ENCODE measurements at places on chromosomes 7 and 10. TPM values are rescaled to one million over a fixed set of nuclear protein-coding genes. Genes with fewer than 3 reads are reported as not detected.

The ADAM12 gene
- total RNA-seq, result 126 TPM

The CDNF gene
- 2.0 TPM for total RNA-seq

The FBXL13 gene
- total RNA-seq, result 1.6 TPM

The DCLRE1A gene
- total RNA-seq, result 3.7 TPM

The OR2A12 gene
- total RNA-seq, result not detected

The VWA2 gene
- total RNA-seq, result 0.25 TPM

The CDC14C gene
- total RNA-seq, result 0.17 TPM

- no peak for DNase-seq
These were observed 202.4 kb upstream of the TCERG1L start for GRCh38 chr10:131513901-131514300.

GRCh38 chr10:1957057-1957456 is 219.7 kb upstream of the ADARB2 start:
- no peak for DNase-seq

DNA sequence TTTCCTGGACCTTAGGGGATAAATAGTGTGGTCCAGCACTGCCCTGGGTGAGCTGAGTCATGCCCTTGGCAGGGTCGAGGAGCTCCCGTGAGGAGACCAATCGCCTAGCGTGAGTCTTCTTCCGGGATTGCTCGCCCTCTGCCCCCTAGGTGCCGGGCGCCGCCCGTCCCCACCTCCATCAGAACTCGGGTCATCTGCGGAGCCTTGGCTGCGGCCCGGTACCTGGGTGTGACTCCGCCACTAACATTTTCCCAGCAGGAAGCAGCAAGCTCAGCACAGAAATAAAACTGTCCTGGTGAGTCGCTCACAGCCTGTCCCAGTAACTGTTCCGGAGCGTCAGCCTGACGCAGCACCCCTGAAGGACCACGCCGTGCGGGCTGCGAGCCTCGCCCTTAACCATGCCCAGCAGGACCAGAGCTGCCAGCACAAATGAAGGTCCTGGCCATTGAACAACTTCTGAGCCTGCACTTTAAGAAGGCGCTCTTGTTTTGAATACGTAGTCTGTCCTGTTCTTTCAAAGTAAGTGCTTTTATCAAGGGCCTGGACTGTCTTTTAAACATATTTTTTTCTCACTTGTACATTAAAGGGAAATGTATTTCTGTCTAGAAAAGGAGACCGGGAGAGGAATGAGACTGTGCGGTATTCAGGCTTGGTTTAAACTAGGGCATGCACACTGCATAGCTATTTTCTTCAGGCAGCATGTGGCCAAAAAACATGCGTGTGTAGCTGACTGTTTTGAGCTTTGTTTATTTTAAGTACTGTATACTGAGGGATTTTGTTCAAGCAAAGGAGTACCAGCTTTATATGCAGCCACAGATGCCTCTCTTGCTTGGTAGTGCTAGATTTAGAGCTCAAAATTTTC is 136.7 kb downstream of the HECW1 start:
- DNase-seq, result peak; percentile 50

GRCh38 chr7:81533931-81534330 is 235.9 kb downstream of the HGF start:
- DNase-seq, result no peak

DNA sequence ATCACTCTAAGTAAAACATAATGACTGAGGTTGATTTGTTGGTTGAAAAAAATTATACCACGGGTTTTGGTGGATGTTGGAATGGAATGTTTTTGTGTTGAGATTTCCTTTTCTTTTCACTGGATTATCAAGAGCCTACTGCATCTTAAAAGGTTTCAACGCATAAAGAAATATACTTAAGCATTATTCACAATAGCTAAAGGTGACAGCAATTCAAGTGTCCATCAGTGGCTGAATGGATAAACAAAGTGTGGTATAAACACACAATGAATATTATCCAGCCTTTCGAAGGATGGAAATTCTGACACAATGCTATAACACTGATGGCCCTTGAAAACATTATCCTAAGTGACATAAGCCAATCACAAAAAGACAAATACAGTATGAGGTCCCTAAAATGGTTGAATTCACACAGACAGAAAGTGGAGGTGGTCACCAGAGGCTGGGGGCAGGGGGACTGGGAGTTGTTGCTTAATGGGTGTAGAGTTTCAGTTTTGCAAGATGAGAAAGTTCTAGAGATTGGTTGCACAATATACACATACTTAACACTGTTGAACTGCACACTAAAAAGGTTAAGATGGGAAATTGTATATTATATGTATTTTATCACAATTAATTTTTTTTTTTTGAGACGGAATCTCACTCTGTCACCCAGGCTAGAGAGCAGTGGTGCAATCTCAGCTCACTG is 122.3 kb downstream of the NRP1 start:
- no peak for DNase-seq

GRCh38 chr7:82624337-82624736 is 180.8 kb upstream of the CACNA2D1 start:
- peak; percentile 99 for DNase-seq

DNA sequence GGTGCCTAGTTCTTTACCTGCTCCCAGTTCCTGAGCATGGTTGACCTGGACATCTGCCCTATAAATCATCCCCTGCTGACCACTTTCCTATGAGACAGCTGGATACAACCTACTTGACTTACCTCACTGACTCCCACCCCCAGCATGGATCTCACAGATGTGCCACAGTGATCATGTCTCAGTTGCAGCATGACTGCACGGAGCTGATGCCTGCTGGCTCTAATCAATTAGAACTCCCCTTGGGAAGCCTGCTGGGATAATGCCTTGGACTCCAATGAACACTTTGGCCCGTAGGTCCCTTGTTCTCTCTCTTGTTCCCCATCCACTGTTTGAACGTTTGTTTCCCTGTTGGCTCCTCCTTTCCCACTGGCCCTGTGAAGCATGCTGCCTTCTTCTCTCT is 271.2 kb upstream of the IGFBP3 start:
- DNase-seq, result no peak

- no peak for DNase-seq
These were observed 59.8 kb downstream of the CPVL start for GRCh38 chr7:29086545-29086944.

DNA sequence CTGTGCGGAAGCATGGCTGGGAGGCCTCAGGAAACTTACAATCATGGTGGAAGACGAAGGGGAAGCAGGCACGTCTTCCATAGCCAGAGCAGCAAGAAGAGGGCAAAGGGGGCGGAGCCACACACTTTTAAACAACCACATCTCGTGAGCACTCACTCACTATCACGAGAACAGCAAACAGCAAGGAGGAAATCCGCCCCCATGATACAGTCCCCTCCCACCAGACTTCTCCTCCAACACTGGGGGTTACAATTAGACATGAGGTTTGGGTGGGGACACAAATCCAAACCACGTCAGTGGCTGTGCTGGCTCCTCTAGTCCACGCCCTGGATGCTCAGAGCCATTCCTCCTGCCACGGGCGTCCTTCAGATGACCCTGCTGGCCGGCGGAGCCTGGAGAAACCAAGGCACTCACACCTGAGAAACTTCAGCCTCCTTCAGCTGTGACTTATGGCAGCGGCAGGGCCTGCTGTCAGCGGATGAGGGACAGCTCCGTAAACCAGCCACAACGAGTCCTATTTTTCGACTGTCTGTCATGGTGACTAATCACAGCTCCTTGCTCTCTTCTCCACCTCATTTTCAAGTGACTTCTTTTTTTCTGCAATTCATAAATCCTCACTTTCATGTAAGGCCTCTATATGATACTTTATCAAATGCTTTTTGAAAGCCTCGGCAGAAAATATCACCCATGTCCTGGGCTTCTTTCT is 167.9 kb upstream of the PFKP start:
- no peak for DNase-seq

The ASIC3 gene
- total RNA-seq, result 5.9 TPM

DNA sequence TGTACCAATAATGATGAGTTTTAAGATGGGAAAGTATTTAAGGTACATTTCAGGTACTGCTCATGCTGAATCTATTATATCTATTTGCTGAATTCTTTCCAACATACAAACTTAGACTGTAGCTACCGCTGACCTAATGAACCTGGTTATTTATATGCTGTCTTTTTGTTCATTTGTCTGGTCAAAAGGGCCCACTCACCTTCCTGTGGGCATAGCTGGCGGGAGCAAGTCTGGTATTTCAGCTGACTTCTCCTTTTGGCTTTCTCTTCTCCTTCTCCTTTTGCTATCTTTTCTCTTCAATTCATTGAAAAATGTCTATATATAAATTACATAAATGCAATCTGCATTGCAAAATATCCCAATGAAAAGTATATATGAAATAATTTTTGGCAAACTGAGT is 9.5 kb downstream of the PLXDC2 start:
- DNase-seq, result no peak

DNA sequence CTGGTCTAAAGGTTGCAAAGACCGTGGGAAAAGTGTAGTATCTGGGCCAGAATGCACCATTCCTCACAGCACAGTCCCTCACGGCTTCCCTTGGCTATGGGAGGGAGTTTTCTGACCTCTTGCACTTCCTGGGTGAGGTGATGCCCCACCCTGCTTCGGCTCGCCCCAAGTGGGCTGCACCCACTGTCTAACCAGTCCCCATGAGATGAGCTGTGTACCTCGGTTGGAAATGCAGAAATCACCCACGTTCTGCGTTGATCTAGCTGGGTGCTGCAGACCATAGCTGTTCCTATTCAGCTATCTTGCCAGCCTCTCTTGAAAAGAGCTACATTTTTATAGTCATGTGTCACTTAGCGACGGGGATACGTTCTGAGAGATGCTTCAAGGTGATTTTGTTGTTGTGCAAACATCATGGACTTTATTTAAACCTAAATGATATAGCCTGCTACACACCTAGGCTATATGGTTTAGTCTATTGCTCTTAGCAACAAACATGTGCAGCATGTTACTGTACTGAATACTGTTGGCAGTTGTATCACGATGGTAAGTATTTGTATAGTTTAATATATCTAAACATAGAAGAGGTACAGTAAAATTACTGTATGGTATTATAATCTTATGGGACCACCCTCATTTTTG is 120.0 kb downstream of the PPP1R9A start:
- DNase-seq, result no peak

GRCh38 chr7:32639122-32639521 is 143.8 kb downstream of the AVL9 start:
- DNase-seq, result no peak

The PLXNA4 gene
- 3.3 TPM for total RNA-seq

DNA sequence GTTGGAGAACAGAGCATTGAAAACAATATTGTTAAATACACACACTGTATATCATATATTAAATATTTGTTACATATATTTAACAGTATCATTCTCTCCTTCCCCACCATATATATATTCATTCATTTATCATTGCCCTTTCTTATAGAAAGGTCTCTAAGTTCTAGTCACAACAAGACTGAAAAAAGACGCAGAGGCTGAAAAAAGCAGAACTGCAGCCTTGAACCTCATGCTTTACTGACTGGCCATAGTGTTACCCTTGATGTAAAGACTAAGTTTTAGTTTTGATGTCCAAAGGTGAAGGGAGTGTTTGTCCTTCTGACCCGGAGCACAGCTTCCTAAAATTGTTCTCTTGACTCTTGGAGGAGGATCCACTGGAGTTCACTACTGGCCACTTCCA is 247.9 kb downstream of the PTEN start:
- DNase-seq, result no peak

GRCh38 chr10:8543361-8544056 is 489.0 kb downstream of the GATA3 start:
- no peak for DNase-seq

DNA sequence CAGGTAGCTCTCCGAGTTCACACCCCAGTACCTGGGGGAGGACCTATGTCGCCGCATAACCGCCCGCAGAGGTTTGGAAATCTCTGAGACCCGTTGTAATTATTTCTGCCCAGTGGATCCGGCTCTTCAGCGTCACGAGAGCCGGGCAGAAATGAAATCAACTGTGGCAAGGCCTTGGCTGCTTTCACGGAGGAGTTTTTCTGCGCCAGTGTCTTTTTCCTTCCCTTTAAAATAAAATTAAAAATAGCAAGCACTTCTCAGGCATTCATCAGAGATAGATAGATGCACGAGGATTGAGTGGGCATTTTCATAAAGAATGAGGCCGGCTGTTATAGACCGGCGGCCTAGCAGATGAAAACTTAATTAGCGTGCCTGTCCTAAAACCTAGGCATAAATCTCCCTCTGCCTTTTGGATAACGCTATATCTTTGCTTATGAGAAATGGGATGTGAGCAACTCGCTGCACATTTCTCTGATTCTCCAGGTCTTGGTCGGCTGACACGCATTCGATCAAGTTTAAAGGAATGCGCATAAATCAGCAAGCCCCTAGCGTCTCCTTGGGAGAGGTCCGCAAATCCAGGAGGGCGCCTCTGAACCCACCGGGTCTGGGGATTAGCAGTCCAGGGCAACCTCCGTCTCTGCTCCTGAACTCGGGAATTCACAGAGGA is 6.4 kb downstream of the HOXA13 start:
- no peak for DNase-seq

DNA sequence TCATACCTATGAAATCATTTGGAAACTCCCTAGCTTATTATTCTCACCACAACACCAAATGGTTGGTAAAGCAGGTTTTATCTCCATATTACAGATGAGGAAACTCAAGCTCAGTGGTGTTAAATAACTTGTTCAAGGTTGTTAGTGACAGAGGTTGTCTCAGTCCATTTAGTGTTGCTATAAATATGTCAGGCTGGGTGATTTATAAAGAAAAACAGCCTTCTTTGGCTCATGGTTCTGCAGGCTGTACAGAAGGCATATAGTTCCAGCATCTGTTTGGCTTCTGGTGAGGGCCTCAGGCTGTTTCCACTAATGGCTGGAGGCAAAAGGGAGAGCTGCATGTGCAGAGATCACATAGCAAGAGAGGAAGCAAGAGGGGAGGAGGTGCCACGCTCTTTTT is 96.6 kb downstream of the ZNF438 start:
- no peak for DNase-seq

- no peak for DNase-seq
These were observed 55.6 kb downstream of the WIPF3 start for GRCh38 chr7:29861884-29862283.

DNA sequence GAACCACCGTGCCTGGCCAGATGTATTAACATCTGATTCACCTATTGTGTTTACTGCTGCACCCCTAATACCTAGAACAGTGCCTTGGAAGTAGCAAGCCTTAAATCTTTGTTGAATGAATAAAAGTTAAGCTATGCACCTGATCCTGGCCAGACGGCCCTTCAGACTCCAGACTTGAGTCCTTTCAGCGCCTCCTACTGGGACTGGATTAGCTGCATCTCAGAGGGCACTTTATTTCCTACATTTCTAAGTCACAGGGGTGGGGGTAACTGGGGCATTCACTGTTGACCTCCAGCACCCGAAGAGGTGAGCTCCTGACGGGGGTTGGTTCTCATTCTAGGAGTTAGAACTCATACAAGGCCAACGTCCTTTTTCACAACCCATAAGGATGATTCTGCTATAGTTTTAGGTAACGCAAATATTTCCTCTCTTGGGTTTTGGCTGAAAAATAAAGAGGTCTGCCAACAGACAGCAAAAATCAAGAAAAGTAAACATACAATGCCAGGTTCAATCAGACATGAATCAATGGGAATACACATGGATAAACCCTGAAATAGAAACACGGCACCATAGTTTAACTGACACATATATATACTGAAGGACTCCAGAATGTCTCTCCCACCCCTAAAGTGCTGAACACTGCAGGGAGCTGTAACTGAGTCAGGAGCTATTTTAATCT is 48.0 kb upstream of the DLG5 start:
- DNase-seq, result peak; percentile 18

- no peak for DNase-seq
These were observed 17.1 kb downstream of the OGDHL start for GRCh38 chr10:49744924-49745605.

- DNase-seq, result no peak
These were observed 23.9 kb upstream of the PNLIPRP3 start for GRCh38 chr10:116403740-116404250.

The SYCE1 gene
- total RNA-seq, result not detected

- no peak for DNase-seq
These were observed 127.1 kb upstream of the PRPS1L1 start for GRCh38 chr7:18154726-18155125.

GRCh38 chr7:497346-497745 is 22.3 kb downstream of the PDGFA start:
- DNase-seq, result no peak

Measured in astrocyte (in vitro differentiated cells and primary cell).